ENCODE measurements at places on chromosomes 12 and 14. TPM values are rescaled to one million over a fixed set of nuclear protein-coding genes. Genes with fewer than 3 reads are reported as not detected.
A peak's percentile ranks its signal among the peaks of the same experiment; 100 is the strongest.

KSR2 gene
- 1.5 TPM for total RNA-seq

LMNTD1 gene
- not detected for total RNA-seq

WNT1 gene
- not detected for total RNA-seq

OS9 gene
- total RNA-seq, result 200 TPM

GRCh38 chr14:50599700-50600444 lies 39.9 kb downstream of the ATL1 start:
- H3K4me3 ChIP-seq, result no peak overlapping the region
- H3K36me3 ChIP-seq, result no peaks in the 10 kb centered on the region
- no peak overlapping the region for H3K27ac ChIP-seq
- H3K4me1 ChIP-seq, result peaks cover 28% of the 10 kb centered on the region
- H3K27me3 ChIP-seq, result no peaks in the 10 kb centered on the region
- no peak for DNase-seq

DNA sequence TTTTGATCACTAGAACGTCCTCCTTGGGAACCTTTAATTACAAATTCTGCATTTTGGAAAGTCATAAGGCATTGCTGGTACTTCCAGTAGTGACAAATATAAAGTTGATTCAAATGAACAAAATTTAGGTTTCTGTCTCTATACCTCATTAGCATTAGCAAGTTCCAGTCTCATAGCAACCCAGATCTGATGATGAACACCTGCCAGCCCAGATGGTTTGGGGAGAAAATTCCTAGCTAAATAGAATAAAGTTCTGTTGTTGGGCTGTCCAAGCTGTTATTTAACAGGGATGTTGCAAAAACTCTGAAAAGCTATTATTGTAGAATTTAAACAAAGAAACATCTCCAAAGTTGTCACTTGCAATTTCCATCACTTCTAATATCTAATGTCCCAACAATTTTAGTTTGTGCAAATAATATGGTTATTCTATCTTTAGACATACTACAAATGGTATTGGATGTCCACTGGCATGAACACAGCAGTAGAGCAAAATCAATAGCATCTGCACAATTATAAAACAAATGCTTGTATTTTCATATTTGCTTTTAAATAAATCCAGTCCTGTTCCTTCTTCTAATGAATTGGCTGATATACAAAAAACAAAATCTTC lies 299.4 kb downstream of the SLC16A7 start:
- H3K4me3 ChIP-seq, result no peak overlapping the region
- H3K27me3 ChIP-seq, result no peaks in the 10 kb centered on the region
- H3K4me1 ChIP-seq, result no peaks in the 10 kb centered on the region
- DNase-seq, result no peak

- H3K27ac ChIP-seq, result no peak overlapping the region
- H3K36me3 ChIP-seq, result no peaks in the 10 kb centered on the region
- H3K4me3 ChIP-seq, result no peak overlapping the region
- DNase-seq, result no peak
- H3K4me1 ChIP-seq, result no peaks in the 10 kb centered on the region
Observed at GRCh38 chr14:23399136-23399535, 8.9 kb downstream of the MYH6 start.

GRCh38 chr14:104795781-104796686 lies 486 bp upstream of the AKT1 start:
- H3K27me3 ChIP-seq, result no peaks in the 10 kb centered on the region
- no peaks in the 10 kb centered on the region for H3K36me3 ChIP-seq
- peak overlapping the region; percentile 78 for H3K27ac ChIP-seq

GRCh38 chr14:99592933-99593753 lies 10.9 kb downstream of the CCDC85C start:
- H3K36me3 ChIP-seq, result no peaks in the 10 kb centered on the region
- H3K4me3 ChIP-seq, result no peak overlapping the region
- no peak for DNase-seq
- peaks cover 17% of the 10 kb centered on the region for H3K4me1 ChIP-seq
- H3K27ac ChIP-seq, result no peak overlapping the region
- H3K27me3 ChIP-seq, result no peaks in the 10 kb centered on the region

GRCh38 chr14:22071006-22071405 lies 397.4 kb upstream of the OR4E1 start:
- H3K36me3 ChIP-seq, result no peaks in the 10 kb centered on the region
- no peak overlapping the region for H3K27ac ChIP-seq
- no peak overlapping the region for H3K4me3 ChIP-seq
- no peaks in the 10 kb centered on the region for H3K27me3 ChIP-seq
- no peak for DNase-seq

DNA sequence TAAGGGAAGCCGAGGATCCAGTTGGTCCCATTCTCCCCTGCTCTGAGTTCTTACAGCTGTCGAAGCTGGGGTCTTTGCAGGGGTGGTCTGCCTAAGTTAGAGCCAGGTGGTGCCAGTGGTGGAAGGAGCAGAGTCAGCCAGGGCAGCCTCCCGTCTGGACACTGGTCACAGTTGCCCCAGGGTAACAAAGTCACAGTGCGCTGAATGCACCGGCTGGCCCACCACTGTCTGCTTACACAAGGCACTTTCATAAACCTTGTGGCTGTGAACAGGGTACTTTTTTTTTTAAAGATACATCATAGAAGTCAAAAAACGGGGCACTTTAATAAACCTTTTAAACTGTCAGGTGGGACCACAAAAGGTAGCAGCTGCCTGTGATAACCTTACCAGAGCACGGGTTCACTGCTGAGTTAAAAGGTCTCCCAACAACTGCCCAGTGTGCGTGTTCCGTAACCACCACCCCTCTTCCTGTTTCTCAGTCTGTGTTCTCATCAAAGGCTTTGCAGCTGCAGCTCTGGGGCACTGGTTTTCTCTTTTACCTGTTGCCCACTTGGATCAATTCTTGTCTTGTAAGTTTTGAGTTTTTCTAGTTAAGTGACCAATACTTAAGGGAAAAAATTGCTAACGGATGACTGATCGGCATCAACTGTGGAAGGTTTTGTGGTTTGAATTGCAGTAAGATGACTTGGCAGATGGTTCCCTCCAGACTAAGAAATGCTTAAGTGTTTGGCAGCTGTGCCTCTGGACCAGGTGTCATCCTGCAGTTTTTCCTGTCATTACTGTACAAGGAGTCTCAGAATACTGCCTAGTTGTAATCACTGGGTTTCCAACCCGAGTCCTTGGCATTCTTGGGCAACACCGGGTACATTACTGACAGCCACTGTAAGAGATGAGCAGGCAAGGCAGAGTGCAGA lies 55.9 kb downstream of the DYNC1H1 start:
- H3K4me3 ChIP-seq, result no peak overlapping the region
- peaks cover 95% of the 10 kb centered on the region for H3K36me3 ChIP-seq
- no peak for DNase-seq
- no peaks in the 10 kb centered on the region for H3K4me1 ChIP-seq
- no peak overlapping the region for H3K27ac ChIP-seq

- no peak overlapping the region for H3K4me3 ChIP-seq
- no peaks in the 10 kb centered on the region for H3K27me3 ChIP-seq
- no peak for DNase-seq
- no peaks in the 10 kb centered on the region for H3K4me1 ChIP-seq
- H3K36me3 ChIP-seq, result no peaks in the 10 kb centered on the region
Observed at GRCh38 chr12:96687719-96688118, 198.3 kb downstream of the CFAP54 start.

- H3K27ac ChIP-seq, result no peak overlapping the region
- no peaks in the 10 kb centered on the region for H3K27me3 ChIP-seq
- no peaks in the 10 kb centered on the region for H3K36me3 ChIP-seq
- no peak overlapping the region for H3K4me3 ChIP-seq
- H3K4me1 ChIP-seq, result no peaks in the 10 kb centered on the region
- DNase-seq, result no peak
Observed at GRCh38 chr14:35897616-35898111, 71.5 kb downstream of the BRMS1L start.

DNA sequence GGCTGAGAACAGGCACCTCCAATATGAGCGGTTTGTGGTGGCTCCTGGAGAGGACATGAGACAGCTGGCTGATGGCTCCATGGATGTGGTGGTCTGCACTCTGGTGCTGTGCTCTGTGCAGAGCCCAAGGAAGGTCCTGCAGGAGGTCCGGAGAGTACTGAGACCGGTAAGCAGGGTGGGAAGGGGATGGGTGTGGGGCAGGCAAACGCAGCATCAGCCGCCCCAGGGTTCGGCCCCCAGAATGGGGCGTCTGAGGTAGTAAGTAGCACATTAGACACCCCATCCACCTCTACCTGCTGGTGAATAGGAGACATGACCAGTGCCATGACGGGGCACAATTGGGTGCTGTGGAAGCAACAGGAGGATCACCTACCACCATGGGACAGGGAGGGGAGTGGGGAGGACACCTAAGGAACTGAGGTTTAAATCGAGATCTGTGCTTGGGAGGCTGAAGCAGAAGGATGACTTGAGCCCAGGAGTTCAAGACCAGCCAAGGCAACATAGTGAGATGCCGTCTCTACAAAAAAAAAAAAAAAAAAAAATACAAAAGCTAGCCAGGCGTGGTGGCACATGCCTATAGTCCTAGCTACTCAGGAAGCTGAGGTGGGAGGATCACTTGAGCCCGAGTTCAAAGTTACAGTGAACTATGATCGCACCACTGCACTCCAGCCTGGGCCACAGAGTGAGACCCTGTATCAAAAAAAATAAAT lies 25.5 kb downstream of the ITGA7 start:
- no peak overlapping the region for H3K27ac ChIP-seq
- H3K4me1 ChIP-seq, result no peaks in the 10 kb centered on the region
- H3K36me3 ChIP-seq, result no peaks in the 10 kb centered on the region
- peak overlapping the region; percentile 35 for H3K4me3 ChIP-seq
- no peaks in the 10 kb centered on the region for H3K27me3 ChIP-seq
- no peak for DNase-seq

DNA sequence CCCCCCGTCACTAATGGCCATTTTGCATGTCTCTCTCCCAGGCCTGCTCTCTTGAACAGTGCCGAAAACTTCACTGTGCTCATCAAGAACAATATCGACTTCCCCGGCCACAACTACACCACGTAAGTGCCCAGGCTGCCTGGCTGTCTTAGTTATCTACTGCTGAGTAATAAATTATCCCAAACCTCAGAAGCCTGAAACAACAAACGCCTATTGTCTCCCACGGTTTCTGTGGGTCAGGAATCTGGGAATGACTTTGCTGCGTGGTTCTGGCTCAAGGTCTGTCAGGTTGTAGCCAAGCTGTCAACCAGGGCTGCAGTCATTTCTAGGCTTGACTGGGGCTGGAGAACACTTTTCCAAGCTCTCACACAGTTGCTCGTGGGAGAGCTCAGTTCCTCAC lies 32.6 kb downstream of the P2RX7 start:
- no peak for DNase-seq
- H3K36me3 ChIP-seq, result no peaks in the 10 kb centered on the region
- peak overlapping the region; percentile 52 for H3K27ac ChIP-seq
- no peaks in the 10 kb centered on the region for H3K4me1 ChIP-seq
- no peak overlapping the region for H3K4me3 ChIP-seq

DNA sequence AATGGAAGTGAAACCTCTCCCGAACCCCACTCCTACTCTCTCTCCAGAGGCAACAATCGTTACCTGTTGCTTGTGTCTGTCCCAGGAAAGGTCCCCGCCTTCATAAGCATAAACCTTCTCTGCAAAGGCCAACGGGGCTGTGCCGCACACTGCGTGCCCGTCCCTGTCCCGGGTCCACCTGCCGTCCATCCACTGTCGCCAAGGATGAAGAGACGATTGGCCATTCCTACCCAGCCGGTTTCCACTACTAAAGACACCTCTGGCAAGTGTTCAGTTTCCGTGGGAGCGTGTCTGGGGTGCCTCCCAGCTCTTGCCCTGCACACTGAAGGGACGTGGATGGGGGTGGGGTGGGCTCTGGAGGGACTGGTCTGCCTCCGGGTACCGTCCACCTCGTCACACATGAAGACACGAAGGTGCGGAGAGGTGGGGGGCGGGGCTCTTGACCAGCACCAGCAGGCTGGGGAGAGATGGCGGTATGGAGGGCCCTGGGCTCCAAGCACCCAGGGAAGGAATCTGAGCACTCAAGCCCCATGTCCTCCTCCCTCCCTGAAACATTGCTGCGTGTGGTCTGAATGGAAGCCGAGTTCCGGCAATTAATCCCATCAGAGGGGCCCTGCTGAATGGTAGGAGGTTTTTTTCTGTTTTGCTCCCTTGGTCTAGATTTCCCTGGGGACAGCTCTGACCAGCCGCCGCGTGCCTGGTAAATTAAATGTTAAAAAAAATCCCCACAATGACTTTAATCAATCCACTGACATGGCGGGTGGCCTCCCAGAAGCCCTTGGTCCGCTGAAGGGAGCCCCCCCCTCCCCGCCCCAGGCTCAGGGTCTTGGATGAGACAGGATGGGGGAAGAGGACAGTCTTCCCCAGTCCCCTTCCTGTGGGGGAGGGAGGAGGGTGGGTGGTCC lies 4.1 kb upstream of the KIF26A start:
- no peak overlapping the region for H3K27ac ChIP-seq
- peaks cover 14% of the 10 kb centered on the region for H3K27me3 ChIP-seq
- H3K4me3 ChIP-seq, result no peak overlapping the region

DNA sequence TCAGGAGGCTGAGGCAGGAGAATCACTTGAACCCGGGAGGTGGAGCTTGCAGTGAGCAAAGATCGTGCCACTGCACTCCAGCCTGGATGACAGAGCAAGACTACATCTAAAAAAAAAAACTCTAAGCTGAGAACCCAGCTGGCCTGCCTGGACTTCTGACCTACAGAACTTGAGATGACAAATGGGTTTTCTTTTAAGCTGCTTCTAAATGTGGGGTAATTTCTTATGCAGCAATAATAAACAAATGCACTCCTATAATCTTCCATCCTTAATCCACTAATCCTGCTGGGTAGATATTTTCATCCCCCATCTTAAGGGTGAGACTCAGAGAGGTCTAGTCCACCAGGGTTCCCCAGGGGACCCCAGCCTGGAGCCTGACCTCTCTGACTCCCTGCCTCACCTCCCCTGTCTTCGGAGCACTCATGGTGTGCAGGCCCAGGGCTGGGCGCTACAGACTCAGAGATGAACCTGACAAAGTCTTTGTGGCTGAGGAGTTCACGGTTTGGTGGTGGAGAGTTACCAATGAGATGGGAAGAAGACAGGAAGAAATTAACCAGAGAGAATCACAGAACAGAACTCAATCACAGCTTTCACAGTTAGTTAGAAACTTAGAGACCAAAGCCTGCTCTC lies 39.7 kb upstream of the BDKRB2 start:
- no peak overlapping the region for H3K4me3 ChIP-seq
- no peaks in the 10 kb centered on the region for H3K4me1 ChIP-seq

DNA sequence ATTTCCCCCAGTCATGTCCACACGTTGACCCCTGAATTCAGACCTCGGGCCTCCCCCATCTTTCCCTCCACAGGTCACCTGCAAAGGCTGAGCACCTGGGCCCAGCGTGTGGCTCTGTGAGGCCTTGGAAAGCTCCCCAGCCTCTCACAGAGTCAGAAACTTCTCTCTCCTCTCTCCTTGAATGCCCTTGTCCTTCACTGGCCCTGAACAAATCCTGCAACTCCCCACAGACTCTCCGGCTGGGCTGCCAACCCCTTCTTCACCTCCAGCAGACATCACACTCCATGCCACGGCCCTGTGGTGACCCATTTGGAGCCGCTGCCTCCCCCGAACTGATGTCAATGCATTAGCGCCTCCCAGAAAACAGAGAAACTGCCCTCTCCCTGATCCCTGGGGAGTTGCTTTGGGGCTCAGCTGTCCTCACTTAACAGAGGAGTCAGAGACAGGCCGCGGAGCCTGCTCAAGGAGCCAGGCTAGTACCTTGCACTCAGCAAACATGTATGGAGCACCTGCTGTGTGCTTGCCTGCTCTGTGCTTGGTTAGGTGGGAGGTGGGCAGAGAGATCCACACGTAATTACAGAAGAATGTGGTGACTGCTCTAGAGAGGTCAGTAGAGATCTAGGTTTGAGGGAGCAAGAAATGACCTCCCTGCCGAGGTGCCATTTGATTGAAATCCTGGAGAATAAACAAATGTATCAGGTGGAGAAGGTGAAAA lies 99.2 kb upstream of the PWP1 start:
- H3K27ac ChIP-seq, result no peak overlapping the region
- H3K4me3 ChIP-seq, result no peak overlapping the region
- H3K4me1 ChIP-seq, result no peaks in the 10 kb centered on the region
- H3K27me3 ChIP-seq, result peaks cover 3% of the 10 kb centered on the region
- DNase-seq, result no peak

All from pancreas (tissue), 10 donors.